ENCODE measurements at places on chromosomes 7 and 10.

- no peak for DNase-seq
These were observed 2.1 kb upstream of the LRMDA start for GRCh38 chr10:75429159-75429827.

GRCh38 chr7:85508642-85509410 lies 322.0 kb upstream of the SEMA3D start:
- no peak for DNase-seq

DNA sequence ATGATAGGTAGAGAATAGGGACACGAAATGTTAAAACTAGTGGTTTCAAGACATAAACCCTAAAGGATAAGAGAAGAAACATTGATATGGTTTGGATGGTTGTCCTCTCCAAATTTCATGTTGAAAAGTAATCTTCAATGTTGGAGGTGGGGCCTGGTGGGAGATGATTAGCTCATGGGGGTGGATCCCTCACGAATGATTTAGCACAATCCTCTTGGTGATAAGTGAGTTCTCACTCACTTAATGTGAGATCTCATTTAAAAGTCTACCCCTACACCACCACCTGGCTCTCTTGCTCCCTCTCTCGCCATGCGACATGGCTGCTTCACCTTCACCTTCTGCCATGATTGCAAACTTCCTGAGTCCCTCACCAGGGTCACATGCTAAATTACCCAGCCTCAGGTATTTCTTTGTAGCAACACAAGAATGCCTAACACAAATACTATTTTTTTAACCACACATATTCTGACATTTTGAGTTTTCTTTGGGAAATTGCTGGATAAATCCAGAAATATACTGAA lies 242.4 kb upstream of the PHF14 start:
- no peak for DNase-seq

DNA sequence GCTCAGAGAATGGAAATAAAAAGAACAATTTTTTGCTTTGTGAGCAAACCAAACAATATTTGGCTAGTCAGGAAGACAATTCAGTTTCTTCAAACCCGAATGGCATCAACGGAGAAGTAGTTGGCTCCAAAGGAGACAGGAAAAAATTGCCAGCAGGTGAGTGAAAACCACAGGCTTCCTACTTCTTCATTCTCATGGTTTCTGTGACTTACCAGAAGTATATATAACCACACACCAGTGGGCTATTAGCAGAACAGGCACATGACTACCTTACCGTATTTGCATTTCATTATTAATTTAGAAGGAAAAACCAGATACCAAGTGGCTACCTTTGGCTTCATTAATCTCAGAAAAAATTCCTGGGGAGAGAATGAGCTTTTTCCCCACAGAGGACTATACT lies 8.8 kb downstream of the TDRD1 start:
- no peak for DNase-seq

GRCh38 chr7:133478591-133479135 lies 225.8 kb downstream of the EXOC4 start:
- DNase-seq = no peak

DNA sequence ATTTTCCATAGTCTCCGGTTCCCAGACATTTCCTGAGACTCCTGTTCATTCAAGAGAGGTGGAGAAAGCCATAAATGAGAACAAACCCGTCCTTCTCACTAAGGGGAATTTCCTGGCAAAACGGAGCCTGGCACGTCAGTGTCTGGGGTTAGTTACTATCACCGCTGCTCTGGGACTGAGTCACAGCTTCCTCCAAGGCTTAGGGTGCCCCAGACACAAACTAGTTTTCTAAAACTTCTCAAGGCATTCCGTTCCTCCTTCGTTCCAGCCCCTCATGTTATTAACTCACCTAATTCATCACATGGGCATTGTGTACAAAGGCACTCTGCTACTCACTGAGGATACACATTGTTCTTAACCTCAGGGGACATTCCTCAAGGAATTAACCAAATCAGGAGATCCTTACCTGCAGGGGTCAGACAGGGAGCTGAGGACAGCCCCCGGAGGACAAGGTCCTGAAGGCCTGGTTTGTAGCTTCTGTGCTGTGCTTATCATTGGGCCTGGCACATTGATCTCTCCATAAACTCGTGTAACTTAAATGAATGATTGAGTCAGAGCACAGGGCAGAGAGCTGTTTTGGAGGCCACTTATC lies 103.0 kb upstream of the KLF6 start:
- peak; percentile 90 for DNase-seq

DNA sequence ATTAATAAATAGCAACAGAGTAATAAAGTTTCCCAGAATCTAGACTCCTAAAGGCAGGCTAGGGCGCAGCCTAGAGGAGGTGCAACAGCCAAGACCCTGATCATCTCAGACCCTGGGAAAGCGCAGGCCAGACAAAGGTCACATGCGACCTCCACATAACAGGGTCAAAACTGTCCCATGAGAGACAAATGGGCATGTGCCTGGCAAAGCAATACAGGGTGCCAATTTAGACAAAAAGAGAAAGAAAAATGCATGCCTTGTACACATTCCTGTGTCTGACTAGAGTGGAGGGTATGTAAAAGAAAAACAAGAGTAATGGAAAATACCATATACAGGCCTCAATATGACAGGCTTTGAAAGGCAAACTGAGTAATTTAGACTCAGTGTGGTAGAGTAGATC lies 22.2 kb downstream of the MPP7 start:
- DNase-seq = no peak

DNA sequence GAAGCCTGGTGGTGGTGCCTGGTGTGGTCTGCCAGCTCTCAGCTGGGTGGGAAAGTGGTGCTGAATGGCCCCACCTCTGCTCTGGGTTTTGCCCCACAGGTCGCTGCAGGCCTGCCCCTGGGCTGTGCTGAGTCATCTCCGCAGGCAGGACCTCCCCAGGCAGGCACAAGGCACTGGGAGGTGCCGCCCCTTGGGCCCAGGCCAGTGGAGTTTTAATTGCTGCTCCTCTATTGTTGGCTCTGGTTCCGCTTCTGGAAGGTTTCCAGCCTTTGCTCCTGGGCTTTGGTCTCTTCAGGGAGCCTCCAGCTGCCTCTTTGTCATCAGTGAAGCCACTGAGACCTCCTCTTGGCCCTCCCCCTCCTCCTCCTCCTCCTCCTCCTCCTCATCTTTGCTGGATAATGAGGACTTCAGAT lies 180.3 kb upstream of the GRB10 start:
- no peak for DNase-seq

- no peak for DNase-seq
These were observed 106.6 kb upstream of the SHH start for GRCh38 chr7:155918720-155919390.

DNA sequence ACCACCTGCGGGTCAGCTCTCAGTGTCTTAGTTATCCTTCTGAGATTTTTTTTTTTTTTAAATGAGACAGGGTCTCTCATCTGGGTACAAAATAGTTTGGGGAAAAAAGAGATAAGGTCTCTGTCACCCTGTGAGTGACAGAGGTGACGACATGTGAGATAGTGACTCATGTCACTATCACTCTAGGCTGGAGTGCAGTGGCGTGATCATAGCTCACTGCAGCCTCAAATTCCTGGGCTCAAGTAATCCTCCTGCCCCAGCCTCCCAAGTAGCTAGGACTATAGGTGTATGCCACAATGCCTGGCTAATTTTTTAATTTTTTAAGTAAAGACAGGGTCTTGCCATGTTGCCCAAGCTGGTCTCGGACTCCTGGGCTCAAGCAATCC lies 10.4 kb downstream of the BLVRA start:
- DNase-seq = no peak

GRCh38 chr10:4345877-4346646 lies 479.9 kb upstream of the AKR1E2 start:
- no peak for DNase-seq

- DNase-seq = no peak
These were observed 78.7 kb downstream of the ZFAND4 start for GRCh38 chr10:45593938-45594275.

GRCh38 chr10:97659589-97659988 lies 19.1 kb downstream of the PI4K2A start:
- DNase-seq = no peak

GRCh38 chr7:112097524-112097923 lies 108.7 kb downstream of the DOCK4 start:
- no peak for DNase-seq

DNA sequence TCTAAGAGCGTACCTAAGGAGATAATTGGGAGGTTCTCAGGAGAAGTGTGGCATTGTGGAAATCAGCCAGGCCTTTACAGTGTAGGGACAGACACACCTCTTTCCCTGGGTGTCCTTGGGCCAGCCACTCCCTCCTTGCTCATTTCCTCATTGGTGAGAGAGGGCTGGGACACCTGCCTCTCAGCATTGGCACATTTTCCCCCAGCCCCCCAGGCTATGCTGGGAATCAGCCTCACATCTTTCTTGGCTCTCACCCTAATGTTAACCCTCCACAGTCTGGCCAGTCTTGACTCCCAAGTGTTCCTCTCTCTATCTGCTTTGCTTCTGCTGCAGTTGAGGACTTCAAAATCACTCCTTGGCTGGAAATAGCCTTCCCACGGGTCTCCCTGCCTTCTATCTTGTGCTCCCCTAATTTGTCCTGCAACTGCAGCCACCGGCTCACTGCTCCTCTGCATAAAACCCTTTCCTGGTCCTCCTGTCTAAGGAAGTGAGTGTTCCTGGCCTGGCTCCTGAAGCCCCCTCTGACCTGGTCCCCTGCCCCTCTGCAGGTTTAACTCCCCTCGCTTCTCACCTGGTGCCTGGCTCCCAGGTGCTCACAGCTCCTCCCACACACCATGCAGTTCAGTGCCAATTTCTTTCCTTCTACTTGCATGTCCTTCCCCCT lies 15.8 kb downstream of the TBXAS1 start:
- DNase-seq = no peak

DNA sequence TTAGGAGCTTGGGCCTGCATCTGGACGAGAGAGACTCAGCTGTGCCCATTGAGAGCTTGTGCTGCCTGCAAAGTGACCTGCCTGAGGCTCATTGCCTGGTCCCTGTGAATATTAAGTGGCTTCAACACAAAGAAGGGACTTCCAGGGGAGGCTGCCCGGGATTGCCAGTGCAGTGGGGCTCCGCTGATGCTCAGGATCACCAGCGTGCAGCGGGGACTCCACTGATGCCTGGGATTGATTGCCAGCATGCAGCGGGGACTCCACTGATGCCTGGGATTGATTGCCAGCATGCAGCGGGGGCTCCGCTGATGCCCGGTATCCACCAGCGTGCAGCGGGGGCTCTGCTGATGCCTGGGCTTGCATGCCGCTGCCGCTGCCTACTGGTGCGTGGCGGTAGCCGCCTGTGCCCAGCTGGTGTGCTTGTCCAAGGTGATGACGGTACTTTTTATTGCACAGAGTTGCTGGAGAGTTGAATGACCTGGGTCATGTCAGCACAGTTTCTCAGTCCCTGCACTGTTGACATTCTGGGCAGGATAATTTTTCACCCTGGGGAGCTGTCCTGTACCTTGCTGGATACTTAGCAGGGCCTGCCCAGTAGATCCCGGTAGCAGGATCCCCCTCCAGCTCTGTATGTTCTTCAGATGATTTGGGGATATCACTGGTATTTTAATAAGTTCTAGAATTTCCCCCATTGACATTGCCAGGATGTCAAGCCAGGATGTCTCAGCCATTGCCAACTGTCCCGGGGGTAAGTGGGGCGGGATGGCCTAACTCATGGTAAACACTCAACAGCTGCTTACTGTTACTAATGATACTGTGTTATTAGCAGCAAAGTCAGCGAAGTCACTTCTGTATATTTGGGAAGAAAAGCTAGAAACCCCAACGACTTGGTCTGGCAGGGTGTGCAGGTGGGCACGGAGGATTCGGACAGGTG lies 13.0 kb downstream of the DOCK1 start:
- DNase-seq = no peak

DNA sequence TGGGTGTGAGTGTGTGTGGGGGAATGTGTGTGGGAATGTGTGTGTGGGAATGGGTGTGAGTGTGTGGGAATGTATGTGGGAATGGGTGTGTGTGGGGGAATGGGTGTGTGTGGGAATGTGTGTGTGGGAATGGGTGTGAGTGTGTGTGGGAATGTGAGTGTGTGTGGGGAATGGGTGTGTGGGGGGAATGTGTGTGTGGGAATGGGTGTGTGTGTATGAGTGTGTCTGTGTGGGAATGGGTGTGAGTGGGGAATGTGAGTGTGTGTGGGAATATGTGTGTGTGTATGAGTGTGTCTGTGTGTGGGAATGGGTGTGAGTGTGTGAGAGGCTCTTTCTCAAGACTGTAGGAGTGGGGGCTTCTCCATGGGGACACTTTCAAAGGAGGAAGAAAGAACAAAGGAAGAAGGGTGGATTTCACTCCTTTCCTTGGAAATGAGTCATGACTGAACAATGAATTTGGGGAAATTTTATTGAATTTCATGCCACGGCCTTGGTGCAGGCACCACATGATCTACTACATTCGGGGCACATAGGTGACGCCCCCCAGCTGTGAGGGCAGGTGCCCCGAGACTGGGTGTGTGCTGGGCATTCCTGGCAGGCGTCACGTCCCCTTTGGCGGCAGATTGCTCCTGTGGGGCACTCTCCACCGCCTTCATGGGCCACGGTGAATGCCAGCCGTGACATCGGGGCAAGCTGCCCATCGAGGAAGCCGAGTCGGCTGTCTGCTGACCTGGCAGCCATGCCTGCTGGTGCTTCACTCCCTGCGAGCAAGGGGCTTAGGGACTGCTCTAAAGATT lies 88.8 kb upstream of the INSIG1 start:
- DNase-seq = no peak

GRCh38 chr7:131897790-131898165 lies 341.4 kb upstream of the PODXL start:
- DNase-seq = no peak

- peak; percentile 38 for DNase-seq
These were observed 1.0 kb downstream of the STX1A start for GRCh38 chr7:73718438-73718881.
